SK-N-DZ (cell line): ENCODE measurements at places on chromosomes 7 and 10.

GRCh38 chr7:90312745-90313144, 8.4 kb downstream of the FAM237B start:
- DNase-seq: no peak

GRCh38 chr7:111517549-111517951, 44.7 kb downstream of the IMMP2L start:
- no peak for DNase-seq

DNA sequence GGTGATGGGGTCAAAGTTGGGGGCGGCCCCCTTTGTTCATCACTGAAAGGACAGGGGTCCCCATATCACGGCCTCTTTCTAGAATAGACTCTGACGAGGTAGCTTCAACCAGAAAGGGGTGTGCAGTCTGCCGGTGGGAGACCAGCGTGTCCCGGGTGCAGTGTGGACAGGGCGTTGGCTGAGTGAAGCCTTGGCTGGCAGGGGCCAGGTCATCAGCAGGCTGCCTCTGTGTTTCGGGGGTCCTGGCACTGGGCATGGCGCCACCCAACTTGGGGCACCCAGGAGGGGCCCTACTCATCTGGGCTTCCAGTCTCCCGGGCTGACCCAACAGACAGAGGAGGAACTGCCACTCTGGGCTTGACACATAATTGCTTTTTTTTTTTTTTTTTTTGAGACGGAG, 3.5 kb upstream of the AMZ1 start:
- DNase-seq: no peak

DNA sequence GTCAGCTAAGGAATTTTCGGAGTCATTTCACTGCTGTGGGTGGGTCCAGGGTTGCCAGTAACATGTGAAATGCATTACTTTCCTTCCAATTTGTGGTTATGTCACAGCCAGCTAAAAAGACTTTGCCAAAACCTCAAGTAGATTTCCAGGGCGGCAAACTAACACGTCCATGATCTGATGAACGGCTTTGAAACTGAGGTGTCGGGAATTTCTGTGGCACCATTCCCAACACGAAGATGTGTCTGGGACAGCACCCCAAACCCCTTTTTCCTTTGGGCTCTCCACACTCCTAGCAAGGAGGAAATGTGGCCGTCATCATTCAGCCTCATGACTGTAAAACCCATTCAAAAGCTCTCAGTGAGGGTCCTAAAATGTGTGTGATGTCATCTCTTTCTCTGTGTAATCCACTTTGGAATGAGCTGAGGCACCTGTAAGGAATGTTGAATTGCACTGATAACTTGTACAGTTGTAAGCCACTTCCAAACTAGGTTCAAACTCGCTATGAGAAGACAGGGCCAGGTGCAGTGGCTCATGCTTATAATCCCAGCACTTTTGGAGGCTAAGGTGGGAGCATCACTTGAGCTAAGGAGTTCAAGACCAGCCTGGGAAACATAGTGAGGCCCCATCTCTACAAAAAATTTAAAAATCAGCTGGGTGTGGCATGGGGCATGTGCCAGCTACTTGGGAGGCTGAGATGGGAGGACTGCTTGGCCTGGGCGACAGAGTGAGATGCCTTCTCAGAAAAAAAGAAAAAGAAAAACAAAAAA, 146.1 kb upstream of the FRMD4A start:
- no peak for DNase-seq

DNA sequence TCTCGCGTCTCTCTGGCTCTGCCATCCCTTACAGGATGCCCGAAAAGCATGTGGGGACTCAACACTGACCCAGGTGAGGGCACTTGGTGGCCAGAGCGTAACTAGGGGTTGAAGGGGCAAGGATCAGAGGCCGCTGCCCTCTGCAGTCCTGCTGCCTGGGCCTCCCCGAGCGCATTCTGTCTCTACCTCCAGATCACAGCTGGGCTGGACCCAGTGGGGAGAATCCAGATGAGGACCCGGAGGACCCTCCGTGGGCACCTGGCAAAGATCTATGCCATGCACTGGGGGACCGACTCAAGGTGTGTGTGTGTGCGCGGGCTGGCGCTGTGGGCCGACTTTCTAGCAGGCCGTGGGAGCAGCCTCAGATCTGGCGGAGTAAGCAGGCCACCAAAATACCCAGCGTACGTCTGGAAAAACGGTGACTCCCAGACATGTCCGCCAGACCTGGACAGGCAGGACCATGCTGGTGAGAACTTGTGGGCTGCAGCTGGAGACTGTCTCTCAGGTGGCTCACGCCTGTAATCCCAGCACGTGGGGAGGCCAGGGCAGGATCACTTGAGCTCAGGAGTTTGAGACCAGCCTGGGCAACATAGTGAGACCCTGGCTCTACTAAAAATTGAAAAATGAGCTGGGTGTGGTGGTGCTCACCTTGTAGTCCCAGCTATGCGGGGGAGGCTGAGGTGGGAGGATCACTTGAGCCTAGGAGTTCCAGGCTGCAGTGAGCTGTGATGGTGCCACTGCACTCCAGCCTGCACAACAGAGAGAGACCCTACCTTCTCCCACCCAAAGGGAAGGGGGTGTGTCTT, 3.2 kb downstream of the GNB2 start:
- DNase-seq: no peak

GRCh38 chr7:78563191-78563590, 764.6 kb downstream of the PHTF2 start:
- no peak for DNase-seq

- no peak for DNase-seq
Measured at GRCh38 chr10:103449208-103450144, 2.7 kb downstream of the CALHM2 start.

DNA sequence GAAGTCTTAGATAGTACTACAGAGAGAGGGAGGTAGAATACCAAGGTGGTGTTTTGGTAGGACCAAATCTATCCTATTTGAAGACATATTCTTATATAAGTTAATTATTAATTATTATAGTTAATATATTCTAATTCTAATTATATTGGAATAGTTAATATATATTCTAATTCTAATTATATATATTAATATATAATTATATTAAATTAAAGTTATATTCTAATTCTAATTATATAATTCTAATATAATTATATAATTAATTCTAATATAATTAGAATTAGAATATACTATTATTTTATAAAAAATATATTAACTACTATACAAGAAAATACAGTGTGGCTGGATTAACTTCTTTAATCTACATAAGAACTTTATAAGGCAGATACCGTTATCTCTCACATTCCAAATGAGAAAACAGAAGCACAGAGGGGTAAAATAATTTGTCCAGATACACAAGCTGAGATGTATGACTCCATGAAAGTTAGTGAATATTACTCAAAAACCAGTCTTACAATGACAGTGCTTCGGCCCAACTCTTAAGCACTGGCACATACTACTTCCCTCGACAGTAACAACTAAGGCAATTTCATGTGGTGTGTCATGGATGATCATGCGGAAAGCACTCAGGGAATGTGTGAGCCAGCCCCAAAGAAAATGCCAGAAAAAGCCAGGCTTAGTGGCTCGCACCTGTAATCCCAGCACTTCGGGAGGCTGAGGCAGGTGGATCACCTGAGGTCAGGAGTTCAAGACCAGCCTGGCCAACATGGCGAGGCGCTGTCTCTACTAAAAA, 42.6 kb downstream of the TYW1B start:
- no peak for DNase-seq

GRCh38 chr7:49773218-49773935, at the start of gene VWC2:
Gene VWC2, plus strand, starts transcription at chr7:49773638. Its CDS starts 1,798 bp downstream, at chr7:49775436.
- DNase-seq: no peak

- no peak for DNase-seq
Measured at GRCh38 chr10:21166557-21167287, 269.6 kb upstream of the NEBL start.

DNA sequence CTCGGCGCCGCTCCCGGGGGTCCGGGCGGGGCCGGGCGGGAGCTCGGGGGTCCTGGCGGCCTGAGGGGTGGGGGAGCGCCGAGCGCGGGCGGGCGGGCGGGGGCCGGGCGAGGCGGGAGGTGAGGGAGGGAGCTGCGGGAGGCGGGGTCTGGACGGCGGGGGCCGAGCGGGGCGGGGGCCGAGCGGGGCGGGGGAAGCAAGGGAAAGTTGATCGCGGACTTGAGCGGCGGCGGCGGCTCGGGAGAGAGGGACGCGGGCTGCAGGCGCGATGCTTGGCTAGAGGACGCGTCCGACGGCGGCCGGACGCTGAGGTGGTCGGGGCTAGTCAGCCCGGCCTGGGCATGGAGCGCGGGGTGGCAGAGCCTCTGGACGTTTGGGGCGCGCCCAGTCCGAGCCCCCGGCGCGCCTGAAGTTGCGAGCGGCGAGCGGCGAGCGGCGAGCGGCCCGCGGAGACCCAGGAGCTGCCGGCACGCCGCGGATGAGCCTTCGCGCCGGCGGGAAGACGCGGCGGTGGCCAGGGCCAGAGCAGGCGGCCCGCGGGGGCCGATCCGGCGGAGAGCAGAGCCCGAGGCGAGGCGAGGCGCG, at the start of gene CDH23:
CDH23 (plus strand) TSS at position 210 of the 585 bp plus-strand sequence. CDS start 42,912 bp downstream, outside the sequence.
- no peak for DNase-seq

DNA sequence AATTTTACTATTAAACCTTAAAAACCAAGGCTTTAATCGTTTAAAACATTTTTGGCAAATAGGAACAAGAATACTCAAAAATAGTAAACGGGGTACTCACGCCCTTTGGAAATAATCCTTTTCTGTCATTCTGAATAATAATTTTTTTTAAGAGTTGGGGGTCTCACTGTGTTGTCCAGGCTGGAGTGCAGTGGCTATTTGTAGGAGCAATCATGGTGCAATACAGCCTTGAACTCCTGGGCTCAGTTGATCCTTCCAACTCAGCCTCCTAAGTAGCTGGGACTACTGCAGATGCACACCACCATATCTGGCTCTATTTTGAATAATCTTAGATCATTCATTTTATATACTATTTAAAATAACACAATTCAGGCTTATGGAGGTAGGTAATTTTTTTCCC, 24.9 kb downstream of the LUC7L2 start:
- no peak for DNase-seq

DNA sequence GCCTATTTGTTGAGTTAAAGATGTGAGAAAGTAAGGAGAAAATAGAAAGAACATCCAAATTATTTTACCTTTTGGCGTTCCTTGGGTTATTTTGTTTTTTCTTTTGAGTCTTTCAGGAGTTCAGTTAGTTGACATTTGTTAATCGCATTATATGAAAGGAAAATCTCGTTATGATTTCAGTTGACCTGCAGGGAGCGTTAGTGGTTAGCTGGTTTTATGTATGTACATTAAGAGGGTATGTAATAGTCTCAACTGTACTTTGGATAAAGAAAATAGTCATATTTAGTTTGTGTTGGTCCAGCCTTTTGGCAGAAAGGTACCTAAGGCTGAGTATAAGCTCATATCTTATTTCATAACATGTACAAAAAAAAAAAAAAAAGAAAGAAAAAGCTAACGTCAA, 4.0 kb downstream of the BMPER start:
- no peak for DNase-seq

DNA sequence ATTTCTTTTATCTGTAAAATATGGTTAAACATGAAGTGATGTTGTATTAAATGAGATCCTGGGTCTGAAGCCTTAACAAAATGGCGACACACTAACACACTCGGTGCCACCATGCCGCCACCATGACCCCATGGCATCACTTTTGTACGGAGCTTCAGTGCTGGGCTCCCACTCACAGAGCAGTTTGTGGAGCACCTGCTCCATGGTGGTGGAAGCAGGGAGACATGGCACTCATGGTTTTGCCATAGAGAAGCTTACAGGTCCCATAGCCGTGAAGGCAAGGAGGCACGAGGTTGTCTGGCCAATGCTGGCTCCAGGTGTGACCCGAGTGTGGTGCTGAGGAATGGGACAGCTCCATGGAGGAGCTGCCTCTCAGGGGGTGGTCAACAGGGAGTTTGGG, 63.5 kb upstream of the EN2 start:
- DNase-seq: no peak

GRCh38 chr10:50508315-50509051, 115.3 kb downstream of the SGMS1 start:
- no peak for DNase-seq

- no peak for DNase-seq
Measured at GRCh38 chr7:134660242-134660785, 13.7 kb downstream of the BPGM start.

GRCh38 chr10:117175215-117175900, 21.9 kb upstream of the KCNK18 start:
- peak; percentile 18 for DNase-seq

DNA sequence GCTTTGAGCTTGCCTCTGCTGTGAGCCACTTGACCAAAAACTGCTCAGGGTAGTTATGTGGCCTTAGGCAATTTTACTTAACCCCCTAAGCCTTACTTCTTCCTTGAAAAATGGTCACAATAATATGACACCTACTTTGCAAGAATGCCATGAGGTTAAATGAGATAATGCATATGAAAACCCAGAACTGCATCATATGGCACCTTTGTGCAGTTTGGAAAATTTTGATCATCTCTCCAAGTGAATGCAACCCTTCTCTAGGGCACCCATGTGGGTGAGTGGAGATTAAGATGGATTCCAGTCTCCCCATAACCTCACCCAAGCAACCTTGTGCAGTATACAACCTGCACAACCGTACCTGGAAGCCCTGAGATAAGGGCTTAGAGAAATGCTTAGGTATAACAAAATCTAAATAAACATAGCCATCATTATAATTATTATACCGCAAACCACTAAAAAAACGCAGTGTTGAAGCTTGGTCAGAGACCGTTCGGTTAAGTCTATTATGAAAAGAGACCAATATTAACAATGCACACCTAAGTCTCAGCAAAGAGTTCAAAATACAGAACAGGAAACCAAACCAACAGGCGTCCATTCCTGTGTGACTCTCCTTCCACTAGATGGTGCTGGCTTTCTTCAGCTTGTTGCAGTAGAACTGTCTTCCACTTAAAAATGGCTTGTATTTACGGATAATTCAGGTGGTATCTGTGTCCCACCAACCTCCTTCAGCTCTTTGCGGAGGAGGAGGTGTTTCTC, 21.0 kb upstream of the ASB15 start:
- peak; percentile 59 for DNase-seq

- DNase-seq: no peak
Measured at GRCh38 chr7:7911369-7912123, 57.0 kb upstream of the GLCCI1 start.

GRCh38 chr7:131409129-131409766, 81.6 kb downstream of the MKLN1 start:
- no peak for DNase-seq

GRCh38 chr7:146249272-146249671, 132.7 kb downstream of the CNTNAP2 start:
- DNase-seq: no peak

DNA sequence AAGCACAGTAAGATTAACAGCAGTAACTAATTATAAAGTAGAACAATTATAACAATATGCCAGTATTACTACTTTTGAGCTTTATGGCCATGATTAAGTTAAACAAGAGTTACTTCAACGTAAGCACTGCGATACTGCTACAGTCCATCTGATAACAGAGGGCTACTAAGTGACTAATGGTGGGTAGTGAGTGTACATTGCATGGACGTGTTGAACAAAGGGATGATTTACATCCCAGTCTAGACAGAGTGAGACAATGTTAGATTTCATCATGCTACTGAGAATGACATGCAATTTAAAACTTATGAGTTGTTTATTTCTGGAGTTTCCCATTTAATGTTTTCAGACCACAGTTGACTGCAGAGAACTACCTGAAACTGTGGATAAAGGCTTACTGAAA, 45.6 kb downstream of the TPST1 start:
- no peak for DNase-seq

- no peak for DNase-seq
Measured at GRCh38 chr10:2214805-2215204, 477.5 kb upstream of the ADARB2 start.
